ENCODE measurements at places on chromosomes 13 and 19. TPM values are rescaled to one million over a fixed set of nuclear protein-coding genes. Genes with fewer than 3 reads are reported as not detected.
A peak's percentile ranks its signal among the peaks of the same experiment; 100 is the strongest.

GRCh38 chr13:25819856-25820530, 231.8 kb downstream of the SHISA2 start:
- no peak overlapping the region for H3K4me3 ChIP-seq
- no peak overlapping the region for H3K27ac ChIP-seq
- no peaks in the 10 kb centered on the region for H3K27me3 ChIP-seq
- no peaks in the 10 kb centered on the region for H3K4me1 ChIP-seq
- DNase-seq, result peak; percentile 40

GRCh38 chr19:18856385-18857126, 24.8 kb downstream of the UPF1 start:
- peaks cover 65% of the 10 kb centered on the region for H3K36me3 ChIP-seq
- no peak overlapping the region for H3K4me3 ChIP-seq
- no peak overlapping the region for H3K27ac ChIP-seq
- no peaks in the 10 kb centered on the region for H3K4me1 ChIP-seq

- peaks cover 15% of the 10 kb centered on the region for H3K36me3 ChIP-seq
- DNase-seq, result no peak
- no peak overlapping the region for H3K4me3 ChIP-seq
- no peak overlapping the region for H3K27ac ChIP-seq
- no peaks in the 10 kb centered on the region for H3K27me3 ChIP-seq
These were observed 167.4 kb downstream of the KDM4B start for GRCh38 chr19:5136073-5136855.

DNA sequence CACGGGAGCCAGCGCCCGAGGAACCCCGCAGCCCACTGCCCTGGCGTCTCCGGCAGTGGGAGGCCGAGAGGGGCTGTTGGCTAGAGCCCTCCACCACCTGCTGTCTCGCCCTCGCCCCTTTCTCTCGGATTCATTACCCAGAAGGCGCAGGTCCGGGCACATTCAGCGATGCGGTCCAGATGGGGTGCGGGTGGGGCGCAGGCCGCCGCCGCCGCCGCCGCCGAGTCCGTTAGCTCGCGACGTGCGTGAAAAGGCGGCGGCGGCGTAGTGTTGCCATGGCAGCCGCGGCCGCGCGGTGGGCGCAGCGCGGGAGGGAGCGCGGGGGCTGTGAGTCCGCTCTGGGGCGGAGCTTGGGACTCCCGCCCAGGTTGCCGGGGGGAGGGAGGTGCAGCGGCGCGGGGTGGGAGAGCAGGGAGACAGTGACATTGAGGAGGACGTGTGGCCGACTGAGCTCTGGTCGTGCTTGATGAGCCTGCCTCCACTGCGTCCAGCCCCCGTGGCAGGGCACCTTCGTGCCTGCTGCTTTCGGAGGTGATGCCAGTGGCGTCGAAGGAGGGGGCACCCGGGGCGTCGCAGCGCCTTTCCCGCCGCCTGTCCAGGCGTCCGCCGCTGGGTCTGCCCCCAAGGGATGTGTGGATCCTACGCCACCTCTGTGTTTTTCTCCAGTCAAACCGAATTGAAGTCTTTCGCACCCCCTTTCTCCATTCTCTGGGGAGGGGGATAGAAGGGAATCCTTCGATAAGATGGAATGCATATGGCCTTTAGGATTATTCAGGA, at the start of gene KATNAL1:
TSS of gene KATNAL1 (minus strand) at position 358 of the 777 bp plus-strand sequence. CDS start 23,774 bp downstream, outside the sequence.
- DNase-seq, result peak; percentile 66
- H3K36me3 ChIP-seq, result no peaks in the 10 kb centered on the region
- H3K4me1 ChIP-seq, result peaks cover 16% of the 10 kb centered on the region
- peak within 1 kb of the TSS; percentile 88 for H3K27ac ChIP-seq
- peak within 1 kb of the TSS; percentile 90 for H3K4me3 ChIP-seq

GRCh38 chr19:49073514-49074378, 1.2 kb upstream of the KCNA7 start:
- no peak overlapping the region for H3K4me3 ChIP-seq
- peaks cover 25% of the 10 kb centered on the region for H3K27me3 ChIP-seq
- no peaks in the 10 kb centered on the region for H3K4me1 ChIP-seq
- H3K27ac ChIP-seq, result no peak overlapping the region
- no peak for DNase-seq

DNA sequence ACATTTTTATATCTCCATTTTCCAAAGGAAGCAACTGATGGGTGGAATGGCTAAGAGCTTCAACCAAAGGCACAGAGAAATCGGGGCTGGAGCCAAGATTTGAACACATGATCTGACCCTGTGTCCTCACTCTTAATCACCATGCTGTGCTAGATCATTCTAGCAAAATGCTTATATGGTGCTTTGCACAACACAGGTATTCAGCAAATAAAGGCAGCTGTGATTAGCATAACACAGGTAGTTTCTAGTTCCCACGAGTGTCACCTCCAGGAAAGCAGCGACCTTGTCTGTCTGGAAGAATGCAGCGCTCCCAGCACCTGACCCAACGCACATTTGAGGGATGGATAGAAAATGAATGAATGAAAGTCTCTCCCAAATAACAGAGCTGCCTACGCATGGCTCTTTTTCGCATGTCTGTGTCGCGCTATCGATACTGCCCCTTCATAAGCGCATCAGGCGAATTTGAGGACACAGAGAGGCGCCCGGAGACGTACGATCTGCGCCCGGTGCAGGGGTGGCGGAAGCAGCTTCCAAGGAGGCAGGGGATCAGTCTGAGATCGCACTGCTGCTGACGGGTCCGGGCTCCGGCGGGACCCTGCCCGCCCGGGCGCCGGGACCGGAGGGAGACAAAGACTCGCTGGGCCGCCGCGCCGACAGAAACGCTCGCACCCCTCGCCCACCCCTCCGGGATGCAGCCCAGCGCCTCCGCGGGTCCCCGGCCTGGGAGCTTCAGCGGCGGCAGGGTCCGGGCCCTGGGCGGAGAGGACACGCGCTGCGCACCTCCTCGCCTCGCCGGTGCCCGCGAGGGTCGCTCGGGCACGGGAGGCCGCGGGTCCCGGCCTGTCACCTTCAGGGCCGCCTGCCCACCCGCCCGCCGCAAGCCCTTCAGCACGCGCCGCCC, 609 bp downstream of the EPS15L1 start:
- peak; percentile 49 for DNase-seq
- H3K4me1 ChIP-seq, result peaks cover 11% of the 10 kb centered on the region
- H3K27ac ChIP-seq, result peak overlapping the region; percentile 67
- no peaks in the 10 kb centered on the region for H3K36me3 ChIP-seq
- no peaks in the 10 kb centered on the region for H3K27me3 ChIP-seq

DNA sequence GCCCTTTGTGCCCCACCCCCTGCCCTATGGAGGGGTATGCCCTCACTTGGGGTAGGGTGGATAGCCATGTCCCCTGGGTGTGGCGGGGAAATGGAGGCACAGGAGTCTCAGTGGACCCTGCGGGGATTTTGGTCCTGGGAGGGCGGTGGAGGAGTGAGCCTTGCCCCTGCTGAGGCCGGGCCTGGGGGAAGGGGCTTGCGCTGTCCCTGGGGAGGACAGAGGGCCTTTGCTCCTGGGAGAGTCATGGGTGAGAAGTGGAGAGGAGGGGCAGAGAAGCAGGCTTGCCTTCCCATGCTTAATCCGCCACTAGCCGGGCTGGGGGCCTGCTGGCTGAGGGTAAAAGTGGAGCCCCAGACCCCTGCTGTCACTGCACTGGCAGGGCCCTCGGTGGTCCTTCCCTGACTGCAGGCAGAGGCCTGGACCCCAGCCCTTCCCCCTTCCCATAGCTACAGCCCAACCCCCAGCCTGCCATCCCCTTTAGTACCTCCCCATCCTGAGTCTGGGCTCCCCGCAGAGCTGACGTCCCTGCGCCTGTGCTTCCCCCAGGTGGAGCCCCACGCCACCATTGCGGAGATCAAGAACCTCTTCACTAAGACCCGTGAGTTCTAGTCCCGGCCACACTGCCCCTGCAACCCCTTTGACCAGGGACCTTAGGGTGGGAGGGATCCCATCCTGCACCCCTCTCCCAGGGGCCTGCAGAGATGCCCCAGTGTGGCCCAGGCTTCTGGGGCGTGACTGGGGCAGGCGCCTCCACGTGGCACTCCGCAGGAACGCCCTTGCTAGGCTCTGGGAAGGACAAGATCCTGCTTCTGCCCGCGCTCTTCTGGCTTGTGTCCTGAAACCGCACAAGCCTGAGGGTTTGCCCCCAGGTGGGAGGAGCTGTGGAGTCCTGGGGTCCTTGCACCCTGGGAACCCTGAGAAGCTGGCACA, 8.9 kb downstream of the NDUFB7 start:
- H3K27ac ChIP-seq, result no peak overlapping the region
- no peak for DNase-seq
- H3K4me3 ChIP-seq, result no peak overlapping the region
- no peaks in the 10 kb centered on the region for H3K27me3 ChIP-seq
- H3K4me1 ChIP-seq, result peaks cover 7% of the 10 kb centered on the region
- H3K36me3 ChIP-seq, result peaks cover 5% of the 10 kb centered on the region

Gene SERTAD3
- 23.6 TPM for total RNA-seq

Gene ZNF507
- total RNA-seq, result 12.1 TPM

Gene JUND
- 166 TPM for total RNA-seq
